ENCODE measurements at places on chromosomes 4 and X.

DNA sequence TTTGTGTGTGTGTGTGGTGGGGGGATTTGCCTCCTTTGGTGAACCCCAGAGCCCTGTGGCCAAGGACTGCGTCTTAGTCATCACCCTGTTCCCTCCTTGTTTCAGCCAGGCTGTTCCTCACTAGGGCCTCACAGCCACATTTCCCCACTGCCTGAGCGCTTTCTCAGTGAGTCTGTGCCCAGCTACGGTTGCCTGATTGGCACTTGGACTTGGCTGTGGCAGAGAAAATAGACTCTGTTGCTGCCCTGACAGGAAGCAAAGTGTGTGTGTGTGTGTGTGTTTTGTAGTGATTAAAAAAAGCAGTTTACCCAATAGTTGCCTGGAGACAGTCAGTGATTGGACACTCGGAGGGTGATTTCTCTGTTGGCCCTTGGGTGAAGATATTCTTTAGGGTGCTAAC, 113.0 kb downstream of the UCHL1 start:
- DNase-seq = no peak

DNA sequence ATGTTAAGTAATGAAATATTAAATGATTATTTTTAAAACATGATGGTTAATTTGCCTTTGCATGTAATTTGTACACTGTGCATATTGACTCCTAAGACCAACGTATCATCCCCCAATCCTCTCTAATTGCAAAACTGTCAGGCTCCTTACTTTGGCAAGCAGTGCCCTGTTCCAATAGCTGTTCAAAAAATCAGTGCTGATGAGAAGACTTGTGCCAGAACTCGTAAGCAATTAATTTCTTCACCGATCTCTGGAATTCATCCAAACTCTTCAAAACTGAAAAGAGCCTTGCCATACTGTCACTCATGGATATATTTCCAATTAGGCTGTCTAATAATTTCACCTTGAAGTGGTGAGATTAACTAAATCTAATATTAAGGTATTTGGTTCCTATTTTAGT, 493.9 kb upstream of the NDST4 start:
- no peak for DNase-seq

GRCh38 chr4:38866973-38867477, 581 bp upstream of the FAM114A1 start:
- no peak for DNase-seq

DNA sequence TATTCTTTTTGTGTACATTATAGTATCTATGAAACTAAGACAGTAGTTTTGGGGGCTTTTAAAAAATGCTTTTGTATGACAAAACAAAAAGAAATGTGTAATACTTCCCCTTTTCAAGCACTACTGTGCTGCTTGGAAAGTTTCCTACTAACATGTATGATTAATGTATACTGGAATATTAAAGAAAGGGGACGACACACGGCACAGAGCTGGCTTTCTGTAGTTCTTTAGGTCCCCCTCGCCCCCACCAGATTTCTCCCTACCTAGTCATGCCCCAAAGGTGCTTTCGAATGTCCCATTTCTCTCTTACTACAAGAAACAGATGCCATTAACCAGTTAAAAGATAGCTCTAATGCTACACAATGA, 1.6 kb upstream of the AP1S2 start:
- peak; percentile 52 for DNase-seq

DNA sequence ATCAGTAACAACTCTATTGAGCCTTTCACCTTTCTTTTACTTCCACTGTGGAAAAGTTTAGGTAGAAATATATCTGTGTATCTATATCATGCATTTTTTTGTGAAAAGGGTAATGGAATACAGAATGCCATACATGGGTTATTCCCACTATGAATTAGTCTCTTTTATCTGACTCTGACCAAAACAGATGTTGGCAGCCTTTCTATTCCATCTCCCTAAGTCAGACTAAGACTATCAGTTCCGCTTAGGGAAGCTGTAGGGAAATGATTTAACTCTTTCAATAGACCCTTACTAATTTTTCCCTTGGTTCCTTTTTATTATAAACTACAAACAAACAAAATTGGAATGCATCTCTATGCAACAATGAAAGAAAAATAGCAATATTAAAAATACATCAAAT, 92.3 kb upstream of the LEF1 start:
- no peak for DNase-seq

Data from suppressor macrophage (primary cell).